C1 segment of cervical spinal cord (tissue), 14 donors: ENCODE measurements at places on chromosomes 6 and 20.

DNA sequence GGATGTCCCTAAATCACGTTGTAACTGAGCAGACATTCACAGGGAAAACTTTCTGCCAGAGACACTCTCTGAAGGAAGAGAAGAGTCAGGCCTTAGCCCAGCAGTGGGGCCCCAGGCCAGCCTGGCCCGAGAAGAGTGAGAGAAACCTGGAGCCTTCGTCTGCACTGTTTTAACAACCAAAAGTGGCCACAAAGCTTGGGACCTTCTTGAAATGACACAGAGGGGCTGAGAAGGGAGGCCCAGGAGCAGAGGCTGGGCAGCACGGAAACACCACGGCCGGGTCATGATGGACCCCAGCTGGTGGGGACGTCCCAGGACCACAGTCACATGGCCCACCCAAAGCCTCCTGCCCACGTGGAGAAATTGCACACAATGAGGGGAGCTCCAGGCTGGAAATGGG is 126.8 kb upstream of the THBS2 start:
- DNase-seq: no peak

DNA sequence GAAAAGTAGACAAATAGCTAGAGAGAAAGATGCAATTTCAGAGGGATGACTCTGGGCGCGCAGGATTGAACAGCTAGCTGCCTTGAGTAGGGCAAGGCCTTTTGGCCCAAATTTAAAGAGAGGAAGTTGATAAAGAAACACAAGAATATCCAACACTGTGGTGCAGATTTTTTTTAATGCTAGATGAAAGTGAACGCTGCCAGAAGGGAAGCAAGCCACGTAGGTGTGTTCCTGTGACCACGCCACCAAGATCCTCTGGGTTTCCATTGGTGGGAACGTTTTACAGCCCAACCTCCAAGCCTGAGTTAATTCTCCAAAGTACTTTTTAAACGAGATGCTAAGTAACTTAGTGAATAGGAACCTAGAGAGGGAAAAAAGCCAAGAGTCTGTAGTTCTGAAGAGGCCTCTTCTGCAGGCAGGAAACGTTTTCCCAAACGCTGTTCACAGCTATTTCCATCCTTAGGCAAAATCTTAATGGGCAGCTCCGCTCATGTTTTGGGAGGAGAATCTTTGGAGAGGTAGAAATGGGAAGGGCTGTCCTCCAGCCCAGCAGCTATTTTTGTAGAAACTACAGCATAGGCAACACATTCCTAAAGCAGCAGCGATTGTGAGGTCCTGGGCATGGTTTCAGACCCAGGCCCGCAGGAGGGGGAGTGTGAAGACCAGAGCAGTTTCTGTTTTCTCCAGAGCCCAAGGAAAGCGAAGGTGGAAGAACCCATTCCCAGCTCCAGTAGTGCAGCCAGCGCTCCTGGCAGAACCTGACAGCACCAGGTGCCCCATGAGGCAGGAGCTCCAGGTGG is 8.2 kb downstream of the LY86 start:
- DNase-seq: no peak

- no peak for DNase-seq
These were observed 126.4 kb upstream of the CDH4 start for GRCh38 chr20:61125546-61126180.

GRCh38 chr6:121436960-121437850 is 1.8 kb downstream of the GJA1 start:
- DNase-seq: no peak

DNA sequence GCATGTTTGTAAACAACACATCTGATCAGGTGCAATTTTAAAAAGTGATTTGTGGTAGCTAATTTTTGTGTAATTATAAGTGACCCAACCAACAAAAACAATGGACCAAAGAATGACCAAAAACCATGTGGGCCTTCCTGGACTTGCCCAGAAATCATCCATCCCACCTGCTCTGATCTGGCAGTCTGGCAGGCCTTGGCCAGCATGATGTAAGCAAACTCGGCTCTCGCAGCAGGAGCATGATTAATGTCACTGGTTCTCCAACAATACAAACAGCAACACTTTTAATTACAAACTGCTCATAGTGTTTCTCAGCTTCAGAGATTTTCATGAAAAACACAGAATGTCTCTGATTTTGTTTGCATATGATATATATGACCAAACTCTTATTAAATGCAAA is 16.1 kb downstream of the TP53INP2 start:
- DNase-seq: no peak

DNA sequence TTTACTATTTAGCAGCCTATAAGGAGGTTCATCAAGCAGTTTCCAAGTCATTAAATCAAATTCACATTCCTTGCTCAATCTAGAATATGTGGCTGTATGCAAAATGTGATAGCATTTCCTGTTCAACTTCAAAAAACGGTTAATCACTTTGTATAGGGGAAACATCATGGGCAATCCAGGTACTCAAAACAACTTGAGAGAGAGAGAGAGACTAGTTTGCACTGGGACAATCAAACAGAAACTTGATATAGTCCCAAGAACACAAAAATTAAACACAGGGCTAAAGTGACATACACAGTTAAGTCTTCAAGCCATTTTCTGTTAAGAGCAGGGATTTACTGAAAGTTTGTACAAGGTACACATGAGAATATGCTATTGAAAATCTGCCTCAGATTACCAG is 7.4 kb downstream of the CPNE1 start:
- no peak for DNase-seq

DNA sequence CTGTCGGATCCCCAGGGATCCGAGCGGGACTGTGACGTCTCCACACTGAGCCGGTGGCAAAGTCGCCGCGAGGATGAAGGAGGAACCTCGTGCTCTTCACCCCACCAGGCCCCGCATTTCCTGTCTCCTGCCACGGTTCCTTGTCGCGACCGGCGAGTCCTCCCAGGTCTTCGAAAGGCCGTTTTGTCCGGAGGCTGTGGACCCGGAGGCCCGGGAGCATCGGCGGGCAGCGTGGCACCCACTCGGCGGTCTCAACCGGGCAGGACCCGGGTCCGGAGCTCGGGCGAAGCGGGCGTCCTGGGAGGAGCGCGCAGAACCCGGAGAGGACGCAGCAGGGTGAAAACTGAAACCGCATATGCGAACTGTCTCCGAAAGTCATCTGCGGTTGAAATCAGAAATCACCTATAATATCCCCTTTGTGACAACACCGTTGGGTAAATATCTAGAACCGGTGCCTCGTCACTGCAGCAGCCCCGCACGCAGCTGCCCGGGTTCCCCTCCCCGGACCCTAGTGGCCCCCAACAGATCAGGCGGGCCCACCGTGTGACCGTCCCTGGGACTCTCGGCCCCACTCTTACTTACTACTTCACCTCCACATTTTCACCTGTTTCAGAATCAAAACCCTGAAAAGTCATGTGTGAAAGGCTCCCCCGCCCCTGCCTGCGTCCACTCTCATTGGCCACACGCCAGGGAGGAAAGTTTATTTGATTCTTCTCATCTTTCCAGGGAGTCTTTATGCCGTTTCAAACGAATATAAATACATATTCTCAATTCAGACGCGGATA is 3.1 kb upstream of the ULBP2 start:
- no peak for DNase-seq

DNA sequence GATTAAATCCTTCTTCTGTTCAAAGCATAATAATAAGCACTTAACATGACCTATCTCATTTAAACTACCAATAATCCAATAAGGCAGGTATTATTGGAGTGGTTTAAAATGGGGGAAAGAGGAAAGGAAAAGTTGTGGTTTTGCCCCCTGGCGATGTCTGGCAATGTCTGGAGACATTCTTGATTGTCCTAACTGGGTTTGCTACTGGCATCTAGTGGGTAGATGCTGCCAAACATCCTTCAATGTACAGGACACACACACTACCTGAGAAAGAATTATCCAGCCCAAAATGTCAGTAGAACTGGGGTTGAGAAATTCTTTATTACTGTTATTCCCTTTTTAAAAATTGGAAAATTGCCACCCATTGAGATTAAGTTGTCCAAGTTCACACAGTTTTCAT is 25.2 kb upstream of the SRSF6 start:
- no peak for DNase-seq

DNA sequence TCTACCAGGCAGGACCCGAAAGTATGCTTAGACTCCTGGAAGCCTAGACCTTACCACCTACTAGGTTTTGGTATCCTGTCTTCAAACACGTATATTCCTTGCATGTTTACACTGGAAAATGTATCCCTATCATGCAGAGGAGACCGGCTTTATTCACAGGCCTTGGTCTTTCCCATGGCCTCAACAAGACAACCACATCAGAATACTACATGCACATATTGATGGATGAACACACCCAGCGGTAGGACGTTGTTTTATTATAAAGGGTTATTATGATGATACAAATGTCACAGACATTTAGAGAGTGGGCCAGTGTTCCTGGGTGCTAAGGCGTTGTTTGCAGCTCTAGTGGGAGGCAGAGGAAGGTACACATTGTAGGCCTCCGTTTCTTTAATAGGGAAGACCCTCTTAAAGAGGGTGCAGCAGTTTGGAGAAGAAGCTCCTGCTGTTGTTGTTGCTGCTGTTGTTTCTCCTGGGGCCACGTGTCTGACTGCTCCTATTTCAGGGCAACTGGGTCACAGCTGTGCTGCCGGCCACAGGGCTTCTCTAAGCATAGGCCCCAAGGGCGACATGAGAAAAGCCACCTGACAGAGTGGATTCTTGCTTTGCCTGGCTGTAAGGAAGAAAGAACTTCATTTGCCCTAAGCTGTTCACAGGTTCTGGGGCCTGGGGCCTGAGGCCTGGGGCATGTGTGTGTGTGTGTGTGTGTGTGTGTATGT is 98.3 kb upstream of the SASH1 start:
- no peak for DNase-seq

- DNase-seq: no peak
These were observed 57.6 kb upstream of the REV3L start for GRCh38 chr6:111540681-111541025.

DNA sequence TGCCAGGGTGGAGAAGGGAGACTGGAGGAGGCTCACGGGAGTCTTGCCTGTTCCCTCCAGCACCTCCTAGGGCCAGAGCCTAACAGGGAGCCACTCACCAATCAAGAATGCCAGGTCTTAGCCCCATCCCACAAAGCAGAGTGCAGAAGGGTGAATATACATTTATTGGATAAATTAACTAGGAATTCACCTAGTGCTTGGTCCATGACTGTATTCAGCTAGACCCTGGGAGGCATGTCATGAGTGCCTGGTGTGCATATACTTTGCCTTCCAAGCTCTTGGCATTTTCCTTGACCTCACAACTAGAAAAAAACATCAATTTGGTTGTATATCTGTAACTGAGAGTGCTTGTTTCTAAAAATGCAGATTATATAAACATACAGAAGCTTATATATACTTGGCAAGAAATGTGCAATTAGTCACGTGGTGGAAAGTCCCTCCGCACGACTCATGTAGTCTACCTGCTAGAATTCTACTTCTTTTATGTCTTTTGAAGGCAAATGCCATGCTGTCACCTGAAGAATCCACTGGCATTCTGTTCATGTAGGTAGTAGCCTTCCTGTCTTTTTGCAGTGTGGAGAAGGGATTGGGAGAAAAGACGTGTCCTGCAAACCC is 991.0 kb downstream of the KIF16B start:
- no peak for DNase-seq

DNA sequence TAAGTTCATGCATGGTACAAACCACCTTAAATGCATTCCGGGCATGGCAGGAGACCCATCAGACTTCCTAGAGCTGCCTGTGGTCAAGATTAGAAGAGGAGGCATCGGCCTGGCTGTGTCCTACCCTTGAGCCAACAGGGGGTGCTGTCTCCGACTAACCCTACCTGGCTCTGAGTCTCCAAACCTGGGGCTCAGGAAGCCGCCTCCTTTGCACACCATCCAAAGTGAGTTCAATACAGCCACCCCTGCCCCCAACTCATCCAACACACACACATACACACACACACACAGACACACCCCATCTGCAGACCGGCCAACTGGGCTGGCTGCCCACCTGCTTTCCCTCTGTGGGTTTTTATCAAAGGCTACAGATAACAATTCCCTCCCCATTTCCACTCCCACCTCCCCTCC is 77.0 kb downstream of the JPH2 start:
- DNase-seq: no peak
